T-cell (primary cell): ENCODE measurements at places on chromosomes 12 and 14. TPM values are rescaled to one million over a fixed set of nuclear protein-coding genes. Genes with fewer than 3 reads are reported as not detected.

Gene MPHOSPH9
- total RNA-seq = 67.0 TPM

DNA sequence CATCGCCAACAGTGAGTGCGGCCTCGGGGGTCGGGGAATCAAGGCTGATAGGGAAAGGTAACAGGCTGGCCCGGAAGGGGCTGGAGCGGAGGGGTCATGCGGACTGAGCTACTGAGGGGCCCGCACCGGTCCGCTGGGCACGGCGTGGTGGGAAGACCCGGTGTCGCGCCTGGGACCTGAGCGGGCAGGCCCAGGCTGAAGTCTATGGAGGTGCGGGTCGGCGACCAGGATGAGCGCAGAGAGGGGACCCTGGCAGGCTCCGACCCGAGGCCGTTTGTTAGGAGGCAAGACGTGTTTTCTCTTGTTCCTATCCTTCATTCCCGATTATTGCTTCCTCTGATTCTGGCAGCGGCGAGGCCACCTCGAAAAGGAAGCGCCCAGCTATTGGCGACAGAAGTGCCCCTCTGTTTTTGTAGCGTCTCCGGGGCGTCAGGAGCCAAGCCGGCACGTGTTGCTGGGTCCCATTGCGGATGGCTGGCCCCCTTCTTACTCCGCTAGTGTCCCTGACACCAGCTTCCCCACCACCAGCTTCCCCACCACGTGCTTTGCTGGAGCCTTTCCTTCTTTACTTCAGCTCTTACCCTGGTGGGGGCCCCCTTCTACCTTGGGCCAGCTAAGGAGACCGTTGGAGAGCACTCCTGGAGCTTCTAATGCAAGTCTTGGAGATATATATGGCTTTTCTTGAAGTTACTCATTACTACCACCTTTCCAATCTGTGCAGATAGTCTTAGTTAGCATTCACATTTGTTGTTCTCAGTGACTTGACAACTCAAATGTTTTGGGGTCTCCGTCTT is 653 bp downstream of the PA2G4 start:
- H3K4me1 ChIP-seq = peaks cover 49% of the 10 kb centered on the region
- H3K36me3 ChIP-seq = peaks cover 7% of the 10 kb centered on the region
- DNase-seq = no peak
- H3K4me3 ChIP-seq = peak overlapping the region; percentile 73

DNA sequence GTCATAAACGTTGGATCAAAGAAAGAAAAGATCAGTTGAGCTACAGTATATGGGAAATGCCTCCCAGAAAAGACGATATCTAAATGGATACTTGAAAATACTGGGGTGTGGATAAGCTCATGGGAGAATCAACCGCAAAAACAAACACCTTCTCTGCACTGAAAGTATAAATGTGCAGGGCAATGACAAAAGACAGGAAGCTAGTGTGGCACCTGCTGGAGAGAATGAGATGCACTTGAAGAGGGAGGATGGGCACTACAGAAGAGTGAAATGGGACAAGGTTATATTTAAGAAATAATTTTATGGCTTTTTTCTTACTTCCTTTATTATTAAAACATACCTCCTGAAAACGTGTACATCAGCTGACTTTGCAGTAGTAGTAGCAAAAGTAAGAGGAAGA is 153.7 kb downstream of the PRKD1 start:
- H3K36me3 ChIP-seq = no peaks in the 10 kb centered on the region
- no peaks in the 10 kb centered on the region for H3K27me3 ChIP-seq
- DNase-seq = no peak
- no peak overlapping the region for H3K4me3 ChIP-seq
- no peak overlapping the region for H3K27ac ChIP-seq

DNA sequence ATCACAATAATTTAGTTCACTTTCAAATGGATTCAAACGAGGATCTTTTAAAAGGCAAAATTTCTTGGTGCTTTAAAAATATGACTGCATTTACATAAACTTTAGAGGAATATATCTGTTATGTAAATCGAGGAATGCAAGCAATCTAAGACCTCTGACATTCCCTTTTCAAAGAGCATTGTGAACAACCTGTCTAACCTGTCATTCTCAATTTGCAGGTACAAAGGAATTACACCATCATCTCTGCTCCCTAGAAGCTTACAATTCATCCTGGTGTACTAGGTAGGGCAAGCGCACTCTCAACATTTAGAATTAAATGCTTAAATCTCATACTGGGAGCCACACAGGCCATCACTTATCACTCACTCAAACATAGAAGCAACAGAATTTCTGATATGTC is 35.6 kb downstream of the BMP4 start:
- H3K4me3 ChIP-seq = no peak overlapping the region
- H3K4me1 ChIP-seq = no peaks in the 10 kb centered on the region
- no peak overlapping the region for H3K27ac ChIP-seq
- no peaks in the 10 kb centered on the region for H3K27me3 ChIP-seq
- H3K36me3 ChIP-seq = no peaks in the 10 kb centered on the region

GRCh38 chr12:1534748-1535147 is 59.6 kb downstream of the FBXL14 start:
- H3K4me1 ChIP-seq = peaks cover 41% of the 10 kb centered on the region
- peak overlapping the region; percentile 64 for H3K4me3 ChIP-seq
- H3K36me3 ChIP-seq = no peaks in the 10 kb centered on the region
- peaks cover 11% of the 10 kb centered on the region for H3K27me3 ChIP-seq
- DNase-seq = no peak
- no peak overlapping the region for H3K27ac ChIP-seq
